ENCODE measurements at places on chromosomes 3 and 15.

DNA sequence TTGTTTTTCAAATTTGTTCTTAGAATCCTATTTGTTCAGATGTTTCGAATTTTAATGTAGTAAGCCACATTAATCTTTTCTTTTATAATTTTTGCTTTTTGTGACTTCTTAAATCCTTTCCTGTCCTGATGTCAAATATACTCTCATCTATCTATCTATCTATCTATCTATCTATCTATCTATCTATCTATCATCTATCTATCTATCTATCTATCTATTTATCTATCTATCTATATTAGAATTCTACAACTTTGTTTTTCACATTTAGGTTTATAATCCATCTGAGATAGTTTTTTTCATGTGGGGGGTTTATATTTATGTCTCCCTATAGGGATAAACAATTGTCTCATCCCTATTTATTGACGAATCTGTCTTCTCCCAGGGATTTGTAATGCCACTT lies 32.1 kb downstream of the CTXND1 start:
- H3K4me3 ChIP-seq = no peak overlapping the region
- peaks cover 27% of the 10 kb centered on the region for H3K27me3 ChIP-seq
- no peak overlapping the region for H3K27ac ChIP-seq
- H3K4me1 ChIP-seq = no peaks in the 10 kb centered on the region
- DNase-seq = no peak

- no peaks in the 10 kb centered on the region for H3K27me3 ChIP-seq
- H3K27ac ChIP-seq = no peak overlapping the region
- H3K4me1 ChIP-seq = peaks cover 19% of the 10 kb centered on the region
- no peak for DNase-seq
- H3K36me3 ChIP-seq = no peaks in the 10 kb centered on the region
Measured at GRCh38 chr3:58003093-58003492, 5.1 kb upstream of the FLNB start.

- peaks cover 42% of the 10 kb centered on the region for H3K27me3 ChIP-seq
- H3K36me3 ChIP-seq = no peaks in the 10 kb centered on the region
- DNase-seq = no peak
- H3K27ac ChIP-seq = no peak overlapping the region
- no peaks in the 10 kb centered on the region for H3K4me1 ChIP-seq
Measured at GRCh38 chr3:167992381-167992780, 103.3 kb downstream of the GOLIM4 start.

GRCh38 chr3:119924111-119925094 lies 142.5 kb downstream of the NR1I2 start:
- DNase-seq = no peak
- no peak overlapping the region for H3K27ac ChIP-seq
- peaks cover 17% of the 10 kb centered on the region for H3K36me3 ChIP-seq
- no peaks in the 10 kb centered on the region for H3K27me3 ChIP-seq
- no peak overlapping the region for H3K4me3 ChIP-seq

- no peaks in the 10 kb centered on the region for H3K27me3 ChIP-seq
- H3K4me3 ChIP-seq = no peak overlapping the region
- peaks cover 18% of the 10 kb centered on the region for H3K4me1 ChIP-seq
- no peak overlapping the region for H3K27ac ChIP-seq
- DNase-seq = no peak
Measured at GRCh38 chr3:183108470-183108869, 9.2 kb upstream of the MCCC1 start.

- no peaks in the 10 kb centered on the region for H3K27me3 ChIP-seq
- H3K4me1 ChIP-seq = peaks cover 61% of the 10 kb centered on the region
- peak overlapping the region; percentile 70 for H3K4me3 ChIP-seq
- DNase-seq = peak; percentile 96
- peak overlapping the region; percentile 96 for H3K27ac ChIP-seq
Measured at GRCh38 chr3:170356596-170357175, 829 bp upstream of the SKIL start.

DNA sequence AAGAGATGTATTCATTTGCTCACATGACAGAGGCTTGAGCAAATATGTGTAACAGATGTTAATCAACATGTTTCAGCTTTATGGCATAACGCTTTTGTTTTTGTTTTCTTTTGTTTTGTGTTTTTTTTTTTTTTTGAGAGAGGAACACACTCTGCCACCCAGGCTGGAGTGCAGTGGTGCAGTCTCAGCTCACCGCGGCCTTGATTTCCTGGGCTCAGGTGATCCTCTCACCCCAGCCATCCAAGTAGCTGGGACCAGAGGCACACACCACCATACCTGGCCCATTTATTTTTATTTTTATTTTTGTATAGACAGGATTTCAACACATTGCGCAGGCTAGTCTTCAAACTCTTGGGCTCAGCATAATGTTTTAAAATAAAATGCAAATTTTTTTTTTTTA lies 1504.4 kb upstream of the CADM2 start:
- no peaks in the 10 kb centered on the region for H3K36me3 ChIP-seq
- no peak overlapping the region for H3K4me3 ChIP-seq
- H3K27me3 ChIP-seq = no peaks in the 10 kb centered on the region
- H3K27ac ChIP-seq = no peak overlapping the region
- H3K4me1 ChIP-seq = peaks cover 30% of the 10 kb centered on the region

DNA sequence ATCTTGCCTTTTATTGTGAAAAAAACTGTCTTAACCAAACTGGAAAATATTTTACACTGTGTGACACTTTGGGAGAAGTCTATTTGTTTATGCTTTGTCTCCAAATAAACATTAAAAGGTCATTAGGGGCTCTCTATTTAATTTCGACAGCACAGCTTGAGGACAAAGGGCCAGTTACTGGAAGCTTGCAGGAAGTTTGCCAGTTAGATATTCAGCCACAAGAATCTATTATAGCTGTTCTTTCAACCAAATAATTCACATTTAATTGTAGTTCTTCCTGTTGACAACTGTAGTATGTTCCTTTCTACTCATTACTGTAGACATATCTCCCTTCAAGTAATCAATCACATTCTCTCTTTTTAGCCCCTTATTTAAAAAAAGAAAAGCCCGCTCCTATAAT lies 6.1 kb downstream of the CP start:
- peaks cover 3% of the 10 kb centered on the region for H3K4me1 ChIP-seq
- no peak overlapping the region for H3K4me3 ChIP-seq
- H3K27ac ChIP-seq = no peak overlapping the region
- H3K27me3 ChIP-seq = no peaks in the 10 kb centered on the region

DNA sequence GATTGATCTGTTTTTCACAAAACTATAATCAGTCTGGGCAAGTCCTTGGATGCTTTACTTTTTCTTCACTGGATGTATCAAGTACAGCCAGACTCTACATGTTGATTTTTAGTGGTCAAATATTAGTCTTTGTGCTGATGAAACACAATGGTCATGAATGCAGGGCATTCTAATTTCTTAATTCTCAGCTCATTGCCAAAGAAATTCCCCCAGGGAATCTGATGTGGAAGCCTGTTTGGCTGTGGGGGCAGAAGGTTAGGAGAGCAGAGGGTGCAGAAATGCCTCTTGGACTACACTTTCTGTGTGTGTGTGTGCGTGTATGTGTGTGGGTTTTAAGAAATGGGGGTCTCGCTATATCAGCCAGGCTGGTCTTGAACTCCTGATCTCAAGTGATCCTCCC lies 48.7 kb upstream of the HACD2 start:
- H3K4me3 ChIP-seq = no peak overlapping the region
- H3K4me1 ChIP-seq = peaks cover 61% of the 10 kb centered on the region
- no peaks in the 10 kb centered on the region for H3K27me3 ChIP-seq
- no peak for DNase-seq
- peak overlapping the region; percentile 92 for H3K27ac ChIP-seq
- no peaks in the 10 kb centered on the region for H3K36me3 ChIP-seq

DNA sequence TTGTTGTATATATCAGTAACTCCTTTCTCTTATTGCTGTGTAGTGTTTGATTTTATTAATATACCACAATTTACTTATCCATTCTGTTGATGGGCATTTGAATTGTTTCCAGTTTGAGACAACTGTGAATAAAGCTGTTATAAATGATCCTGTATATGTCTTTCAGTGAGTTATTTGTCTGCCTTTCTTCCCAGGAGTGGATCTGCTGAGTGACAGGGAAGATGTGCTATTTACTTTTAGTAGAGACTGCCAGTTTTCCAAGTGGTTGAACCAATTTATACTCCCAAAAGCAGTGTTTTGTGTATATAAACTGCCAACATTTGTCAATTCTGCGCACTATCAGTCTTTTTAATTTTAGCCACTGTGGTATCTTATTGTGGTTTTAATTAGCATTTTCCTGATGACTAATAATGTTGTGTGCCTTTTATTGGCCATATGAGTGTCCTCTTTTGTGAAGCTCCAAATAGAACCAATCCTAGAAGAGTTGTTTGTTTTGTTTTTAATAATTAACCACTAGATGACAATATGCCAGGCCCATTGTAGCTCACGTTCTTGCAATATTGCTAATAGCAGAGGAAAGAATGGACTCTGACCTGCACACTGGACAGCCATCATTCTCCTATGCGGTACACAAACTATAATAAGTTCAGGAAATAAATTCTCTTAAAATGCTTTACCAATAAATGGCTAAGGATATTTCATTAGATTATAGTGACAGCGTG lies 25.3 kb downstream of the TRANK1 start:
- DNase-seq = no peak
- no peak overlapping the region for H3K4me3 ChIP-seq
- H3K36me3 ChIP-seq = no peaks in the 10 kb centered on the region
- no peaks in the 10 kb centered on the region for H3K4me1 ChIP-seq
- H3K27ac ChIP-seq = no peak overlapping the region
- no peaks in the 10 kb centered on the region for H3K27me3 ChIP-seq

DNA sequence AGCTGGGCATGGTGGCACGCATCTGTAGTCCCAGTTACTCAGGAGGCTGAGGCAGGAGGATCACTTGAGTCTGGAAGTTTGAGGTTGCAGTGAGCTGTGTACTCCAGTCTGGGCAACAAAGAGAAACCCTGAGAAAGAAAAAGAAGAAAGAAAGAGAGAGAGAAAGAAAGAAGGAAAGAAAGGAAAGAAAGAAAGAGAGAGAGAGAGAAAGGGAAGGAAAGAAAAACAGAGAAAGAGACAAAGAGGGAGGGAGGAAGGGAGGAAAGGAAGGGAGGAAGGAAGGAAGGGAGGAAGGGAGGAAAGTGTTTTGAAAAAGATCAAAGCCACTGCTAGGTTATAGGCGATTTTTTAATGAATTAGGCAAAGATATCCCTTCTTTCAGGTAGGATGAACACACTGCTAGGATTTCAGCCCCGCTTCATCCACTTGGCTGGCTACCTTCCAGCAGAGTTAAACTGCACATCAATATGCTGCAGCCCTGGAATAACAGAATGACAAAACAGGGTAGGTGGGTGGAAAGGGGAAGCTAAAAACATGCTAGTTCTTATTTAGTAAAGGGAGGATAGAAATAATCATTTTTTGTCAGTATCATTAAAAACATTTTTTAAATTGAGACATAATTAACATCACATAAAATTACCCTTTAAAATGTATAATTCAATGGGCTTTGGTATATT lies 12.8 kb upstream of the PPARG start:
- no peaks in the 10 kb centered on the region for H3K36me3 ChIP-seq
- no peak overlapping the region for H3K27ac ChIP-seq

DNA sequence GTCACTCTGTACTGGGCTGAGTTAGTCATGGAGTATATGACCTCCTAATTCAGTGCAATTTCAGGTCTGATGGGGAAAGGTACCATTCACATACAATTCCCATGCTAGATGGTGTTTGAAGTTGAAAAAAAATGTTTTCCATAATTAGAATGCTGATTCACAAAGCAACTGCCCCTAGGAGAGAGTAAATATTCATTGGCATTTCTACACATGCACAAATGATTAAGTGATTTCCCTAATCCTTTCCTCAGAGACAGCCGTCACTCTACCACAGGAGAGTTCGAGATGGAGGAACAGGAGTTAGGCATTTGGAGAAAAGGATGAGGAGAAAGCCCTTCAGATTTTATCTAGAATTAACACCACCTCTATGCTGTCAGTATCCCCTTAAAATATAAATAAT lies 32.5 kb downstream of the GADL1 start:
- no peaks in the 10 kb centered on the region for H3K36me3 ChIP-seq
- DNase-seq = no peak

- DNase-seq = no peak
- H3K36me3 ChIP-seq = no peaks in the 10 kb centered on the region
- H3K27me3 ChIP-seq = peaks cover 9% of the 10 kb centered on the region
- peaks cover 4% of the 10 kb centered on the region for H3K4me1 ChIP-seq
Measured at GRCh38 chr3:32076566-32076965, 29.9 kb upstream of the GPD1L start.

DNA sequence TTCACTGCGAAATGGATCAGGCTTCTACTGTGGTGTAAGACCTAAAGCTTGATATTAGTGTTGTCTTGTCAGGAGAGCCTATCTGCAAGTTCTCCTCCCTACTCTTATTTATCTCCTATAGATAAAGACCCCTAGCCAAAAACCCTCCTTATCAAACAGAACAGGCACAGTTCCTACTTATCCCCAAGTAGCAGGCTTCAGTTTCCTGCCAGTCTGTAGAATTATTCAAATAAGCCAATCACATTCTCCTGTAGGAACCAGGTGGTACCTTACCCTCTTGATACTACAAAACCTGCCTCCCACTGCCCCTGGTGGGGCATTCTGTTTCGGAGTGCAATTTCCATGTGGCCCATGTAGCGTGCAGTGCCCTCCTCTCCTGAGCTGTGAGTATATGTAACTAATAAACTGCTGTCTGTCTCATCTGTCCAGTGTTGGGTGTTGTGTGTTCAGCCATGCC lies 28.7 kb downstream of the HDGFL3 start:
- H3K4me3 ChIP-seq = no peak overlapping the region
- no peak overlapping the region for H3K27ac ChIP-seq

DNA sequence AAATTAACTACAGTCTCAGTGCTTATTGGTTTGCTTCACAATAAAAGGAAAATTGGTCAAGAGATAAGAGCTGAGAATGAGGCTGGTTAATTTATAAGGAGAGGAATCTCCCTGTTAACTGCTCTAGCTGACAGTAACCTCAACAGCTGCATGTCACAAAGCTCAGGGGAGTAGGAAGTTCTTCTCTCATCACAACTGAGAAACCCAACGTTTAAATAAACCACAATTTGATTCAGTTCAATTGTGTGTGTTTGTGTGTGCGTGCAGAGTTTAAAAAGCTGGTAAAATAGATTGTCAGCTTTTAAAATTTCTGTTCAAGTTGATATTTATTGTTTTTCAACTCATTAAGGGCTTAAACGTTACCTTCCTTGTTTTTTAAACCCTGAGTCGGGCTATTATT lies 3.5 kb upstream of the TGFBR2 start:
- no peak overlapping the region for H3K4me3 ChIP-seq
- no peak overlapping the region for H3K27ac ChIP-seq
- no peaks in the 10 kb centered on the region for H3K36me3 ChIP-seq
- no peaks in the 10 kb centered on the region for H3K27me3 ChIP-seq
- no peak for DNase-seq
- peaks cover 13% of the 10 kb centered on the region for H3K4me1 ChIP-seq

DNA sequence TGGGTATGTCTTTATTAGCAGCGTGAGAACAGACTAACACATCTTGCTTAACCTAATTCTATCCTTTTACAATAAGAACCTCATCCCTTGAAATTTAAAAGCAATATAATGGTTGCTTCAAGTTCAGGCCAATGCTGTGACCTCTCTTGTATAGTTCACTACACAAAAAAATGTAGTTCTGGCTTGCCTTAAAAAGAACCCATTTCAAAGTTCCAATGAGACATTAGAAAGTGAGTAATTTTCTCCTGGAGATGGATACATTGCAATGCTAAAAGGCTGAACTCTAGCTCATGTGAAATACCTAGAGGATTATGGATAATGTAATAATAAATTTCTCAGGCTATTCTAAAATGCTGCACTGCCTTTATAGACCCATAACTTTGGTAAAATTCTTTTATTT lies 47.8 kb downstream of the ATP13A4 start:
- no peak for DNase-seq
- H3K4me3 ChIP-seq = no peak overlapping the region
- no peaks in the 10 kb centered on the region for H3K36me3 ChIP-seq
